Stimulated activated CD4-positive, alpha-beta T cell treated with anti-CD3 and anti-CD28 coated beads, Interleukin-2, amount 100 ng/mL, for 24 hours (primary cell): ENCODE measurements at places on chromosomes 5 and 9.

DNA sequence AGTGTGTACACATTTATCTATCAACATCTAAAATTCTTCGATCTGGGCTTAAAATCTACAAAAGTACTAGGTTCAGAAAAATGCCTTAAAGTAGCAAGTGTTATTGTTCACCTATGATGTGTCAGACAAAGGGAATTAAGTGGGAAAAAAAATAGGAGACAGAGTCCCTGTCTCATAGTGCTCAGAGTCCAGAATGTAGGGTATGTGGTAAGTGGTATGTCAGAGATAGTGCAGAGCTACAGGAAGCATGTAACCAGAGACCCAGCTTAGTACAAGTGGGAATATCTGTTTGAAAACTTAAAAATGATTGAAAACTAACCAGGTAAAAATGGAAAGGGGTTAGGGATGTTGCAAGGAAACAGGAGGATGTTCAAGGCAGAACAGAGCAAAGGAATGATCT lies 482.8 kb downstream of the ELAVL2 start:
- DNase-seq: no peak

- no peak for DNase-seq
These were observed 390.1 kb downstream of the CCDC171 start for GRCh38 chr9:15942831-15943424.

DNA sequence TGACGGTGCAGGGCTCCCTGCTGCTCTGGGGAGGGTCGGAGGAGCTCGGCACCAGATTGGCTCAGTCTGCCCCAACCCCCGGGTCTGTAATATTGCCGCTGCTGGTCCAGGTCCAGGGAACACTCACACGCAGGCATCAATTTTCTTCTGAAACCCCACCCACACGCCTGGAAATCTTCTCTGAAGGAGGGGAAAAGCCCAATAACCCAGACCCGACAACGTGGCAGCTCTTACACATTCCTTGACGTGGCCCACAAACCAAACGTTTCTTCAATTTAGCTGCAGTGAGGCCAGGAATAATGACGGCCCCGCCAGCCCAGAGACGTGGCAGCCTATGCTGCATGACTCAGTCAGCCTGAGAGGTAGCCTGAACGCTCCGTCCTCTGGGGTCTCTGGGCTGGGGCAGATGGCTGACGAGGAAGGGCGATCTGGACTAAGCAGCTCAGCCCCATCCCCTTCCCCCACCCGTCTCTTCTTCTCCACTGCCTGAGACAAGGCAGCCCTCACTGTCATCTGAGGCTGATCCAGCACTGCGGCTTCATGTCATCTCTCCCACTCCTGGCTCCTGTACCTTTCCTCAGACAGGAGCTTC lies 9.9 kb upstream of the SPARC start:
- DNase-seq: no peak

- no peak for DNase-seq
These were observed 83.7 kb downstream of the SH3TC2 start for GRCh38 chr5:148979083-148979723.

- no peak for DNase-seq
These were observed 115.8 kb downstream of the COL5A1 start for GRCh38 chr9:134757216-134757975.

GRCh38 chr5:33941090-33941489 lies 4.9 kb downstream of the RXFP3 start:
- no peak for DNase-seq

DNA sequence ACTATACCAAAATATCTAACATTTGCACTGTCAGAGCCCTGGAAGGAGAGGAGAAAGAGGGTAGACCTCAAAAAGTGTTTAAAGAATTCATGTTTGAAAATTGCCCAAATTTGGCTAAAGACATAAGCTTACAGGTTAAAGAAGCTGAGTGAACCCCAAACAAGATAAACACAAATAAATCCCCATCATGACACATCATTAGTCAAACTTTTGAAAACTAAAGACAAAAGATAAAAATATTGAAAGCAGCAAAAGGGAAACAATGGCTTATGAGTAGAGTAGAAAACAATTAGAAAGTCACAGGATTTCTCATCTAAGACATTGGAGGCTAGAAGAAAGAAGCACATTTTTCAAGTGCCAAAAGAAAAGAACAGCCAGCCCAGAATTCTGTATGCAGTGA lies 6.1 kb upstream of the UBLCP1 start:
- no peak for DNase-seq

- DNase-seq: no peak
These were observed 5.3 kb downstream of the SSNA1 start for GRCh38 chr9:137193771-137194170.

GRCh38 chr5:147809830-147810666 lies 21.4 kb downstream of the SPINK1 start:
- DNase-seq: no peak

GRCh38 chr5:124935065-124935464 lies 188.6 kb upstream of the ZNF608 start:
- no peak for DNase-seq

GRCh38 chr5:135238622-135239452 lies 160.2 kb downstream of the MACROH2A1 start:
- peak; percentile 12 for DNase-seq

DNA sequence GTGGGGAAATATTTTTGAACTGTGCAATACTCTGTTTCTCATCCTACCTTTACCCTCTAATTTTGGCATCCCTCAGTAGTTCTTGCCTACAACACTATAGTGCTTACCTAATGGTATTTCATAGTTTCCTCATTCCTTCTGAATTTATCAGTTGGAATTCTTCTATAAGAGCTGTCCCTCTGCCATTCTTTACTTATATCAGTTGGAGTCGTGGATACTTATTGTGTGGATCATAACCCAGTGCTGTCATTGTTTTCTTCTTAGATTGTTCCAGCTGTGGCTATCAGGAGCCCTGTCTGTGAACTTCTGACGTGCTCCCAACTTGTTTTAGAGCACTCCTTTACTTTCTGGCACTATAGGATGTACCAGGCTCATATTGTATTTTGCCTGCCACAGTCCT lies 146.1 kb upstream of the OTULINL start:
- no peak for DNase-seq

- no peak for DNase-seq
These were observed 21.0 kb upstream of the GSN start for GRCh38 chr9:121246821-121247561.

GRCh38 chr5:10635257-10635866 lies 71.5 kb downstream of the ANKRD33B start:
- peak; percentile 80 for DNase-seq

- no peak for DNase-seq
These were observed 437.7 kb upstream of the KLF4 start for GRCh38 chr9:107927276-107927675.

DNA sequence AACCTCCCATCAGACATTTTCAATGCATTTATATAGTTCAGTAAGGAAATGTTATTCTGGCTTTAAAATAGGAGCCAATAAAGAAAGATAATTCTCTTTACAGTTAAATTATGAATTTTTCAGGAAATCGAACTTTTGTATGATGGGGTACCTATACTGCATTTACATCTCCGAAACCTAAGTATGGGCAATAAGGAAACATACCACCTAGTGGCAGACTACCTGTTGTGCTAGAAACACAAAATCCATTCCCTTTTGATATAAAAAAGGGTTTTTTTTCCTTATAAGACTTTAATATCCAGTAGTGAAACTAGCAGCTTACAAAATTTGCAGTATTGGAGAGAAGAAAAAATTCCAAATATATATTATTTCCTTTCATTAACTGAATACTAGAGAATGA lies 21.3 kb upstream of the VLDLR start:
- DNase-seq: no peak

DNA sequence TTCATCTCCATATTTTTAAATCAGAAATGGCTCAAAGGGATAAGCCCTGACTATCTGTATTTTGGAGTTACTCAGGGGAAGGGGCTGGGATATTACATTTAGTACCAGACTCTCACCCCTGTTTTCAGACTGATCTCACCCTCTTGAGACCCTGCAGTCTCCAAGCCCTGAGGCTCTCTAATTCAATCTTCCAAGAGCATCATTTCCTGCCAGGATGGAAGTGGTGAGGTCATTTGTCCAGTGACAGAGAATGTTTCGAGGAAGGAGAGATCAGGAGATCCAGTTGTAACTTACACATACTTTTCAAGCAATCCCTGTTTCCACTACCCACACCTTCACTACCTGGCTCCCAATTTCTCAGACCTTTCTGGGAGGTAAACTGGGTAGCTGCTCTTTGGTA lies 295.5 kb upstream of the EFNA5 start:
- no peak for DNase-seq

DNA sequence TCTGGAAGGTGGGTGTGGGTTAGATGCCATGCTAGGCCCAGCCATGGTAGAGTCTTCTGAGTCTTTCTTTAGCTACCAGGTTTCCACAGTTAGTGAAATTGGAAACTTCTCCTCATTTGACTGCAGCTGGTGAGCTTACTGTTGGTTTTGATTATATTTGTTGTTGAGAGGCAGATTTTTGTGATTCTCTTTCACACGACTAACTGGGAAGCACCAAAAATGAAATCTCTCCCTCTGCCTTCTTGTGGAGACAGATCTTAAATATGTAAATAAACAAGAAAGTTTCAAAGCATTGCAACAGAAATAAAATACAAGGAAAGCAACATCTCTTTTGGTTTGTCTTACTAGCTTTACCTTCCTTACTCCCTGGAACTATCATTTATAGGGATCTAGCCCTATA lies 122.2 kb downstream of the CEMIP2 start:
- no peak for DNase-seq

DNA sequence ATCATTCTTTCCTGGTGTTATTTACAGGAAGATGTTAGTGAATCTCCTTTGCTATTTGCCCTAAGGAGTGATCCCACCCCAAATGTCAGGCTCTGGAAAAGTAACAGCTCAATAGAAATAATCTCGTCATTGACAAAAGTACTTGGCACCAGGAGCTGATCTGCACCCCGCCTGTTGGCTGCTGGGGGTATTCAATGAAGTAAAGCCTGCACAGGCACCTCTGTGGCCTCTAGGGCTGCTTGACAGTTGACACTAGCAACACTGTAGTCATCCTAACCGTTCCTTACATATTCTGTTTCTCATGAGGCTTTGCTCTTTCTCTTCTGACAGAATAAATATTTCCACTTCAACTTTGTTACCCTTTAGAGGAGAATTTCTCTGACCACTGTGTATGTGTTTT lies 103.4 kb downstream of the DOCK2 start:
- DNase-seq: no peak

- DNase-seq: no peak
These were observed 196.2 kb upstream of the RAI14 start for GRCh38 chr5:34459908-34460307.

DNA sequence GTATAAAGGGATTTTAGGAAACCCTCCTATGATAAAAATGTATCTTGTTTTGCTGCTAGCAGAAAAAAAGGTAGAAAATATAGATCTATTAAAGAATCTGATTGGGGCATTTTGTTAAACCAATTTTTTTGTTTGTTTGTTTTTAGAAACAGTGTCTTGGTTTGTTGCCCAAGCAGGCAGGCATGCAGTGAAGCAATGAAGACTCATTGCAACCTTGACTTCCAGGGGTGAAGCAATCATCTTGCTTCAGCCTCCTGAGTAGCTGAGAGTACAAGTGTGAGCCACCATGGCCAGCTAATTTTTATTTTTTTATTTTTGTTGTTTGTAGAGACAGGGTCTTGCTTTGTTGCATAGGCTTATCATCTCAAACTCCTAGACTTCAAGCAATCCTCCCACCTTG lies 755.8 kb upstream of the EDIL3 start:
- no peak for DNase-seq
